AG04450 (cell line): ENCODE measurements at places on chromosomes 2 and 18. TPM values are rescaled to one million over a fixed set of nuclear protein-coding genes. Genes with fewer than 3 reads are reported as not detected.
A peak's percentile ranks its signal among the peaks of the same experiment; 100 is the strongest.

DNA sequence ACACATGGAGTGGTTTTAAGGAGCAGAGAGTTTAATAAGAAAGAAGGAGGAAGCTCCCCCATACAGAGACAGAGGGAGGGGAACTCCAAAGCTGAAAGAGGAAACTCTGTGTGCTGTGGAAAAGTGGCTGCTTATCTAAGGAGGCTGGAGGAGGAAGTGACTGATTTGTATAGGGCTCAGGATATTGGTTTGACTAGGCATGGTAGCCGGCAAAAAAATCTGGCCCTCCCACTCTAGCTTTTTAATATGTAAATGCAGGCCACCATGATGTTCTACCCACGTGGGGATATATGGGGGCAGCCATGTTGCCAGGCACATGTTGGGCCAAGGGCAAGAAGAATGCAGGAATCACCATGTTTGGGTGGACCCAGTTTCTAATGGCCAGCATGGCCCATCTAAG lies 64.3 kb downstream of the HNMT start:
- no peak for DNase-seq

- no peak for DNase-seq
Measured at GRCh38 chr2:24207359-24207758, 32.5 kb downstream of the FAM228A start.

DNA sequence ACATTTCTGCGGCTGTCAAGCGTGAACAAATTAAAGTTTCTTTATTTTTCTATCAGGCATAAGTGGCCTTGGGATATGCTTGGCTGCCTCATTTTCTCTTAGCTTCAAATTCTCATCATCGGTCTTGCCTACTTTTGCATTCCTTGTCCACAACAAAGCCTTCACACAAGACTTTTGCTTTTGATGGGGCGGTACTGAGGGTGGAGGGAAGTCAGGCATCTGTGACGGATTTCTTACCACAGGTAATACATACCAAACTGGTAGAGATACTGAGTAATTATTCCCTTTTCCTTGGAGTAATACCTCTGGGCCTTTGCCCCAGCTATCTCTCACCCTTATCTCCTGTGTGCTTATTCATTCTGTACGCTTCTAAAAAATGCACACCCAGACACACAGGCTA lies 468.3 kb upstream of the RGPD4 start:
- no peak for DNase-seq

DNA sequence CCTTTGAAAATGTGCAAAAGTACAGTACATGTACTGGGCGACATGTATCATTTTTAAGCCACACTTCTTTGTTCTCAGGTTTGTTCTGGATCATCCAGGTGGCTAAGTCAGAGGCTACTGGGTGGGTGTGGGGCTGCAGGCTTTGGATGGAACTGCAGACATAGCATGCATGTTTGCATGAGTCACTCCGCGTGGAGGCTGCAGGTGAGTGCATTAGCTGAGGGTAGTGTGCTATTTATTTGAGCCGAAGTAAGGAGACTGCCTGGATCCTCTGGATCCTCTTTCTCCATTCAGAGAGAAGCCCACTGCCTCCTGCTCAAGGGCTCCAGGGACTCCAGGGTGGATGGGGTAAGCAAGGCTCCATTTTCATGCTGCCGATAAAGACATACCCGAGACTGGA lies 9.4 kb upstream of the NEURL3 start:
- no peak for DNase-seq

TMEM17 gene
- polyA plus RNA-seq = 2.1 and 2.5 TPM in 2 replicates

DNA sequence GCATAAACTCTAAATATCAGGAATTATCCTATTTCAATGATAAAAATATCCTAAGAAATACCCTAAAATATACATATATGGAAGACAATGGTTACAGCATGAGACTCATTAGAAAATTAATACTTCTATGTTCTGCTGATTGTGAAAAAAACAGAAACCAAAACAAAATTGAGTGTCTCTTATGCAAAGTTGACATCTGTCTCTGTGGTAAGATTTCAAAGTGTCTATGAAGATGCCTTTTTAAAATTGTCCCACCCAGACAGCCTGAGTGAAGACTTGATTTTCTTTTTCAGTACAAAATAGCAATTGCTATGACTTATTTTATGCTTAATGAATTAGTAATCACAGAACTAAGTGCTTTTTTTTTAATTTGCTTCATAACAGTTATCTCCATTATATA lies 1368.4 kb upstream of the LRRTM1 start:
- no peak for DNase-seq

ACMSD gene
- polyA plus RNA-seq = not detected in 2 replicates

STARD6 gene
- 0.14 TPM in 1 of 2 replicates, not detected in the other for polyA plus RNA-seq

- DNase-seq = no peak
Measured at GRCh38 chr18:12679183-12679786, 21.4 kb upstream of the SPIRE1 start.

CFAP53 gene
- polyA plus RNA-seq = 0.24 and 0.26 TPM in 2 replicates

CYP1B1 gene
- polyA plus RNA-seq = 5.7 and 7.8 TPM in 2 replicates

TUBA4B gene
- not detected in 2 replicates for polyA plus RNA-seq

DNA sequence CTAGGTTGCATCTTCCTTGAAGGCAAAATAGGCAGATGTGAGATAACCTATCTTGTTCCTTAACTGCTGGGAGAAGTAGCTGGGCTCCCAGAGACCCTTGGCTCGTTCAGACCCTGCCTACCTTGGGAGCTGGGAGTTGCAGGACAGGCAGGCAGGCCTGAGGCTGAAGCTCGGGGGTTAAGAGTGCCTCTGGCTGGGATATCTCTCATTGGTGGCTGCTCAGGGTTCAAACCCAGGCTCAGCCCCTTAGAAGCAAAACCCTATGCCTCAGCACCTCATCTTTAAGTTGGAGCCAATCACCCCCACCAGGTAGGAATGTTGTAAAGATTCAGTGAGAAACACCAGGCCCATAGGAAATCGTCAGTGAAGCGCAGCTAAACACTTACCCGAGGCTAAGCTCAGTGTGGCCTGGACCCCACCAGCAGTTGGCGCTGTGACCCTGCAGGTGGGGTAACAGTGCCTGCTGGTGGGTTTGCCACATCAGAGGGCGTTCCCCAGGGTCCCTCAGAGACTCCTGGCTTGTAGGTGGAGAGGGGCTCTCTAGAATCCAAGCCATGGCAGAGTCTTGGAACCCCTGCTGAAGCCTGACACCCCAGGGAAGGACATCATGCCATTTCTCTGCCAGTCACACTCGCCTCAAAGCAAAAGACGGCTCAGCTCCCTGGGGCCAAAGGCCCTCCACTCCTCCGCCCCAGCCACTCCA lies 54.6 kb upstream of the GPR17 start:
- peak; percentile 16 for DNase-seq

DNA sequence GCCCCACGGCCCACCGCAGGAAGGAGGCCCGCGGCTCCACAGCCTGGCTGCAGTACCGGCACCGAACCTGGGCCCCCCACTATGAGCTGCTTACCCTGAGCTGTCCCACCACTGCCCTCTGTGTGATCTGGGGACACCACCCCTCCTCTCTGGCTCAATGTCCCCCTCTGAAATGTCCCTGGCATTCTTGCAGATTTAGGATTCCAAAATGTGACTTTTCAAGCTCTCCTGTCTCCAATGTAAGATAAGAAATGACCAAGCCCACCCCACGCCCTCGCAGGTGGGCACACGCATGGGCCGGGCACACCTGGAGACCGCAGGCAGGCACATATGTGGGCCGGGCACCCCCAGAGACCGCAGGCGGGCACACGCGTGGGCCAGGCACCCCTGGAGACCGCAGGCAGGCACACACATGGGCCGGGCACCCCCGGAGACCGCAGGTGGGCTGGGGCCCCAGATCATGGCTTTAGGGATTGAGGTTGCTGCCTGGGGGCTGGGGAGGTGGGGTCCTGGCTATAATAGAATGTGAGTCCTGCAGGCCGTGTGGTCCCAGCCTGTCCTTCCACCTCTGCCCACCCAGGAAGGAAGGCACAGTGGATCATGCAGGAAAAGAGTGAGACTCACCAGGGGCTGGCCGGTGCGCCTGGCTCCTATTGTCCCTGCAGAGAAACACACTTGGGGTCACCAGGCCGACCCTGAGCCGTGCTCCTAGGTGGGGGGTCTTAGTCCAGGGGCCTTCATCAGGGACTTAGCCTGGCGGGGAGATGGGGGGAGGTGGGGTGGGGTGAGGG lies 7.2 kb downstream of the PDCD1 start:
- no peak for DNase-seq

DNA sequence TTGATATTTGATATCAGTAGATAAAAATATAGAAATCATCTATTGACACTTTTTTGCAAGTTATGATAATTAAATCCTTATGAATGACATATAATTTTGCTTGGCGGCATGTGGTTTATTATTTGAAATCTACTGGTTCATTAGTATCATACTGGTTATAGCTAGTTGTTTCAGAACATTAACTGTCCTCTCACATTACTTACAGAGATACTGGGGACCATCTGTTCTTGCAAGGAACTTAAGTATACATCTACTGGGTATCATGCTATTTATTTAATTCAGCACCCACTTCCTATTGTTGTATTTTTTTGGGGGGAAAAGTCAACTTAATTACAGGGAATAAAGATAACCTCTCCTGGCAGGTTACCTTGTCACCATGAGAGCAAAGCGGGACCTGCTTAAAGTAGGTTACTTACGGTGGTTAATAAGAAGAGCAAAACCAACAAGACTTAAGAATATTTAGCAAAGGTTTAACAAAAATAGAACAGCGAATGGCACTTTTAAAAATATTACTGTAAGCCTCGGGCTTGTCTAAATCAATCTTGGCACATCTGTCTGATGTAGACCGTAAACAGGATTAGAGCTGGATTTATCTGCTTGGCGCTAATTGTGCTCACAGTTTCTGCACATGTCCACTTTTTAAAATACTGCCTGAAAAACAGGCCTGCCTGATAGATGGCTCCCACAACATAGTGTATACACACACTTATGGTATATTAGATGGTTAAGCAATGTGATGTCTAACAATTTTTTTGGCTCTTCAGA lies 41.8 kb downstream of the CERKL start:
- DNase-seq = no peak

DNA sequence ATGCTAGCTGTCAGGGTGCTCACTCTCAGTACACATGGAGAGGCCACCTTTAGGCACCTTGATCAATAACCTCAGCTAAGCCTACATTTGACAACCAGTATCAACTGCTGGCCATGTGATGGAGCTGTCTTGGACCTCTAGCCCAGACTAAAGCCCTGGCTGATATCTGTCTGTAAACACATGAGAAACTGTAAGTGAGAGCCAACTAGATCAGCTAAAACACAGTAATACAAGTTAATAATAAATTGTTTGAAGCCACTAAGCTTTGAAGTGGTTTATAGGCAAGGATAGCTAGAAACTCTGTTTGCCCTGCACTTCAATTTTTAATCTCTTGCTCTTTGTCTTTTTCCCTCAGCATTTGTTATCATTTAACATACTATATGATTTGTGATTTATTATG lies 407.1 kb downstream of the SPAG16 start:
- no peak for DNase-seq

KCNG2 gene
- 0.38 and 0.57 TPM in 2 replicates for polyA plus RNA-seq

GRCh38 chr18:79549638-79550000 lies 130.0 kb upstream of the CTDP1 start:
- DNase-seq = no peak

CHRNG gene
- polyA plus RNA-seq = not detected in 2 replicates

FMNL2 gene
- 16.2 and 22.0 TPM in 2 replicates for polyA plus RNA-seq

DNA sequence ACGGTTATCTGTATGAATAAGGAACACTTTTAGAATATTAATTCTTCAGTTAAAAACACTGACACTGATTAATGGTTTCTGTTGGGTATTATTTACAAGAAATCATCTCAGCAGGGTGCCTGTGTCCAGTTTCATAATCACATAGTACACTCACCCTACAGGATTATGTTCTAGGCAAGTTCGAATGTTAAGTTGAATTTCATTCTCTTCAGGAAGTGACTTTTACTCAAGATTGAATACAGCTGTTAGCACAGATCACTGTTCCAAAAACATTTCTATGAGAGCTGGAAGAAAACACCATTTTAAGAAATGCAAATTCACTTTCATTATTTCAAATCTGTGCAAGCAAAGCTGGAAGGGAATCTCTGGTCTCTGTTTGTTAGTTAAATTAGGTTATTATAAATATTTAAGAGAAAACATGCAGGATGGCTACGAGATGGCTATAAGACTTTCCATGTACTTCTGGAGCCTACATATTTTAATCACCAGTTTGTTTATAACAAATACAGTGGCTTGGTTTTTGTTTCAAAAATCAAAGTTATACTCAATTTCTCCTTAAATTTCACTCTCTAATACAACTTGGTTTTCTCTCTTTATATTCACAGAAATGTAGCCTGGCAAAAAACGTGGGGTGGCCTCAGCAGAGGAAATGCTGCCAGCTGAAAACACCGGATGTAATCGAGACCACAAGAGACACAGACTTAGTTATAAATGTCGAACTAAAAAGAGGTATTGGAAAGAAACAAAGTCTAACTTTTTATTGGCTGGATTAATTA lies 65.8 kb downstream of the RBMS1 start:
- no peak for DNase-seq

- DNase-seq = no peak
Measured at GRCh38 chr2:236440110-236440881, 129.3 kb upstream of the ACKR3 start.

DNA sequence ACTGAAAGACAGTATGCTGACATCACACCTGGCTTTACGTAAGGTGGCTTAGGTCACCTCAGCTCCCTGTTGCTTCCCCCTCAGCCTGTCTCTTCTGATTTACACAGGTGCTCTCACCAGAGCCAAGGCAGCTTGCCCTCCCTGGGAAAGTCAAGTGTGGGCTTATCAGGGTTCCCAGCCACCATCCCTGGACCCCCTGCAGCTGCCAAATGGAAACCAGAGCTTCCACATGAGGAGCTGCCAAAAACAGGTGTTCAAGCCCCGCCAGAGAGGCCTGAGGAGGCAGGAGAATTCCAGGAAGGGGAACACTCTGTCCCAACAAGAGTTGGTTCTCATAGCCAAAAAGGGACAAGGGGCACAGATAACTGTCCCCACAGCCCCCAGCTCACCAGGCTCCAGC lies 266.7 kb downstream of the ATAD2B start:
- DNase-seq = no peak

- no peak for DNase-seq
Measured at GRCh38 chr18:45218436-45218835, 396.8 kb upstream of the SLC14A2 start.

ZAP70 gene
- 0.06 TPM in 1 of 2 replicates, not detected in the other for polyA plus RNA-seq

DNA sequence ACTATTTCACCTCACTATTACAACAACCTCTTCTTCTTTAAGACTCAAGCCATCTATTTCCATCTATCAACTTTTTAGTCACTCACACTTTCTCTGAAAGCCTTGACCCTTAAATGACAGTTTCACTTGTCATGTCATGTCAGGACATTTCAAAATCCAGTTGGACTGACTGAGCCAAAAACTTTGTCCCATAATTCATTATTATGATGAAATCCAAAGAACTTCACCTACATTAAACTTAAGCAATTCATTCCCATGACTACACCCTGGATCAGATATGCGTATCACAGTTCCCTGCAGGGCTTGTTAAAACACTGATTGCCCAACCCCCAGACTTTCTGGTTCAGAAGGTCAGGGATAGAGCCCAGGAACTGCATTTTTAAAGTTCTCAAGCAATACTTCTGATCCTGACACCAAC lies 26.5 kb downstream of the LDAH start:
- DNase-seq = no peak

MOCOS gene
- 4.2 and 5.1 TPM in 2 replicates for polyA plus RNA-seq

- no peak for DNase-seq
Measured at GRCh38 chr2:197297266-197297665, 13.3 kb downstream of the ANKRD44 start.
